Stimulated activated CD8-positive, alpha-beta memory T cell treated with anti-CD3 and anti-CD28 coated beads, Interleukin-4, amount 100 ng/mL, for 1 hour (primary cell): ENCODE measurements at places on chromosomes 6 and 20.
A peak's percentile ranks its signal among the peaks of the same experiment; 100 is the strongest.

GRCh38 chr6:56250266-56250665 lies 2.9 kb upstream of the COL21A1 start:
- no peak for DNase-seq

DNA sequence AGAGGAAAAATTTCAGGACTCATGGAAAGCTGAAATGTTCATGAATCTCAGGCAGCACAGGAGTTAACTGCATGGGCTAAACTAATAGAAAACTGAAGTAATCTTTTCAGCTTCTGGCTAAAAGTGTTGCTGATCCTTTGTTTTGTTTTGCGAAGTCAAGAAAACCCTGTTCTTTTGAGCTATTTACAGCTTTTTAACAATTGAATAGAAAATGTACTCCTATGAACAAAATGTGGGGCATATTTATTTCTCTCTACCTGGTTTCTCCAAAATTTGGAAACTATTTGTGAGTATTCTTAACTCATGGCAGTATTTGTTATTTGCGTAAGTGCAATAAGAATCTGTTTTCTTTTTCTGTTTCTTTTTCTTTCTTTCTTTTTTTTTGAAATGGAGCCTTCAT lies 818.8 kb upstream of the CITED2 start:
- no peak for DNase-seq

DNA sequence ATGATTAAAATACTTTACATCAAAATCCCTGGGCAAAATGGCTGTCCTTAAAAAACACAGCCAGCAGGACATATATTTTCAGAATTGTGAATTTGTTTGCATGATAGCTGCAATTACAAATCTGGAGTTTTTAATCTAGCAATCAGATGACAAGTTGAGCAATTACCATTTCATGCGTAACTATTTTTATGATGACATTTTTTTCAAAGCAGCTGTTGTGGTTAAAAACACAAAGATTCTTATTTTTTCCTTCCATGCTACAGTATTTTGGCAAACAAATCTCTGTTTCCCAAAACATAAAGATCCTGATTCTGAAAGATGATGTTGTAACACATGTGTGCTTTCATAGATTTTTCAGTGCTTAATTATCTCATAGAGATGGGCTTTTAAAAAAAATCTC lies 90.2 kb downstream of the PHACTR1 start:
- DNase-seq = no peak

GRCh38 chr6:40276141-40276540 lies 311.0 kb downstream of the LRFN2 start:
- no peak for DNase-seq

DNA sequence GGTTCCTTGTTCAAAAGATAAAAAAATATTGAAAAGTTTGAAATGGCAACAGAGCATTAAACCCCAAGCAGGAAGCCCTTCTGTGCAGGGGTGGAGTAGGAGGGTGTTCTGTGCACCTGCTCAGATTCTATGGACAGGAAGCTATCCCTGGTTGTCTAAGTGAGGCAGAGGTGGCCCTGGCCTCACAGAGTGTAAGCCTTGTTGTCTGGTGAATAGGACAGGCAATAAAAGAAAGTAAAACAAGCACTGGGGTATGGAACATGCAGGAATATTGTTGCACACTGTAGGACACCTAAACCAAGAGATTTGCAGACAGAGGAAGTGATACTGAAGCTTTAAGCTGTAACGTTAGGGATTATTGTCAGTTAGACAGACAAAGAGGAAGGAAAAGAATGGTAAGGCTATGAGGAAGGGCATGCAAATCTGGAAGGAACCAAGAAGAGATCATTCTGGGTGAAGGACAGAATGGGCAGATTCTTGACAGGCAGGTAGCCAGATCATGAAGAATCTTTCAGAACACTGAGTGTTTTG lies 66.8 kb downstream of the TBC1D7 start:
- DNase-seq = no peak

DNA sequence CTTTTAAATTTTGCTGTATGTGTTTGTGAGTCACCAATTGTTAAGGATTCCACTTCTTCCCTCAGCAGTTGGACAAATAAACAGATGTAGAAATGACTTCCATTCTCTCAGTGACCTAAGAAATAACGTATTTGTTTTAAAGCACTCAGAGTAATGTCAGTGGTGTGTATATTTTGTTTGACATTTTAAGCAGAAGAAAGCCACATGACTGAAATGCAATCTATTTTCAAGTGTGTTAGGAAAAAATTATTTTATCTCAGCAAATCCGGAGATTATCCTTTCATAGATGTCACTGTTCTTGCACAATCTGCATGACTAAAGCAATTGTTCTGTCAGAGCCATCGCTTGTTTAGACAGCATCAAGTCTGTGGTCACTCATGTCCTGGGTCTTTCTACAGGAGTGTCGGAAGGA lies 77.1 kb downstream of the JAG1 start:
- DNase-seq = no peak

DNA sequence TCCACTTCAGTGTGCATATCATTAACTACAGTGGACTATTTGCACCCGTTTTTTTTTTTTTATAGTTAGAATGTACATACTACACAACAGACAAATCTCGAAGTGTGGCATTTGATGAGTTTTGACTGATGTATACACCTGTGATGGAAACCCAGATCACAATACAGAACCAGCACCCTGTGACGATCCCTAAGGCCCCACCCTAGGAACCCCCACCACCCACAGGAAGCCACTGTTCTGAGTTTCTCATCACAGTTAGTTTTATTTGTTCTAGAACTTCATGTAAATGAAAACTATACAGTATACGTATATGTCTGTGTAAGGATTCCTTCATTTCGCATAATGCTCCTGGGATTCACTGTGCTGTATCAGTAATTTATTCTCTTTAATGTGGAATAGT lies 102.8 kb downstream of the IRF4 start:
- DNase-seq = no peak

- no peak for DNase-seq
Measured at GRCh38 chr6:7758456-7758855, 32.6 kb downstream of the BMP6 start.

DNA sequence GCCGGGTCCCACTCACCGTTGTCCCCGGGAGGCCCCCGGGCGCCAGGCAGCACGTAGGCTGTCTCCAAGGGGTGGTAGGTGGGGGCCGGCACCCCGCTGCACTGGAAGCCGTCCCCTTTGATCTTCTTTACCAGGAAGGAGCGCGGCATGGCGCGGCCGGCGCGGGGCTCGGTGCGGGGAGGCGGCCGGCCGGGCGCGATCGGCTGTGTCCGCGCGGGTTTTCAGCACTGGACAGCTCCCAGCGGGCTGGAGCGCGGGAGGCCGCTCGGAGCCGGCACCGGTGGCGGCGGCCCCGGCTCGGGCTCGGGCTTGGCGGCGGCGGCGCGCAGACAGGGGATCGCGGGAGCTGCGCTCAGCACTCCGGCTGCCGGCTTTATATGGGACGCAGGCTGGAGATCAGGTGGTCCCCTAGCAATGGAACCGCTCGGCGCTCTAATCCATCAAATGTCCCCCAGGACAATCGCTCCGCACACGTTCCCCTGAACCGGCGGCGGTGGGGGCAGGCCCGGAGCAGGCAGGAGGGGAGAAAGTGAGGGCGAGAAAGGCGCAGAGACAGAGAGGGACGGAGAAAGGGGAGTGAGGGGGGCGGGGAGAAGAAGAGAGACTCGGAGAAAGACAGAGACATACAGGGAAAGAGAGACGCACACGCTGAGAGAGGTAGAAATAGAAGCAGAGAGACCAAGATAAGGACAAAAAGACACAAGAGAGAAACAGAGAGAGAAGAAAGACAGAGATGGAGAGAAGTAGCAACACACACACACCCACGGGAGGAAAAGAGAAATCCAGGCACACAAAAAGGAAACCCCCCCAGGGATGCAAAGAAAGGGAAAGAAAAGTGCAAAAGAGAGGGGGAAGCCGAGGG lies at the start of gene SCRT2:
TSS of gene SCRT2 (minus strand) at position 350 of the 862 bp plus-strand sequence. CDS start at position 149, 201 bp downstream.
- peak; percentile 34 for DNase-seq

GRCh38 chr20:52312132-52312729 lies 120.7 kb upstream of the ZFP64 start:
- DNase-seq = peak; percentile 6

- DNase-seq = no peak
Measured at GRCh38 chr6:82553863-82554531, 190.4 kb downstream of the TPBG start.

- no peak for DNase-seq
Measured at GRCh38 chr20:41004531-41005360, 23.9 kb upstream of the TOP1 start.

- no peak for DNase-seq
Measured at GRCh38 chr6:155399062-155399744, 56.4 kb downstream of the NOX3 start.

DNA sequence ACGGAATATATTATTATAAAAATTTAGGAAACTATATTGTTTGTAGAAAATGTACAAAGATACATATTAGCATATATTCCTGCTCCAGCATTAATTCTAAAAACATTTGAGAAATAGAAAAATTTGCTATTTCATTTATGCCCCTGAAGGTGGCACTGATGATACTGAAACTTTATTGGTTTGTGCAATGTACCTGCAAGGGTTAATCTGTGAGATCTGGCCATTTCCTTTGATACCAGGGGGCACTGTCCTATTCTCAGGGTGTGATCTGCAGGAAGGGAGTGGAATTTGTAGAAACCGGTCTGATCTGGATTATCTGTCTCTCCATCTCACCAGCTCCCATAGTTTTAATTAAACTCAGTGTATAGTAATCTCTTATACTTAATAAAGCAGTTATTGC lies 625.1 kb upstream of the IMPG1 start:
- DNase-seq = no peak

DNA sequence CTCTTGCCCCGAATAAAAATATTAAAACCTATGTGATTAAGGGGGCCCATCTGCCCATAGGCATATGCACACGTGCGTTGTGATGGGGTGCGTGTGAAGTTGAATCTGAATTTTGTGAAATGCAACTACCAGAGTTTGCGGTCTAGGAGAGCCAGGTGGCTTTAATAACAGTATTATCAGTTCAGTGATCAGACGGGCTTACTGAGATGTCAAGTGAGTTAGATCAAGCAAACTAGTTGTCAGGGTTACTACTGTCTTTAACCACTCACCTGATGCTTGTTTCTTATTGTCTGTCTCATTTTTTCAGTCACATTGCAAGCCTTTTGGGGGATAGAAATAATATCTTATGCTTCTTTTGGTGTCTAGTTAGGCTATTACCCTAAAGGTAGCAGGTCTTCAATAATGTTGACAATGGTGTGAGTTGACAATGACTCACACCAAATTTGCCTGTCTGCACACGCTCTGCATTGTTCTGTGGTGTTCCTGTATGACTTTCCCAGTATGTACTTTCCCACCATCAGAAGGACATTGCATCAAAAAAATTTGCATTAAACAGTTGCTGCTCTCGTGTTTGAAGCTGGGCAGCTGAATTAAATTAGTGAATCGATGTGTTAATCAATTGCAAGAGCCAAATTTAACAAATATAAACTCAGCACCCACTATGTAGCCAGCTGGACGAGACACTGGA lies 103.1 kb upstream of the NAA20 start:
- DNase-seq = no peak

DNA sequence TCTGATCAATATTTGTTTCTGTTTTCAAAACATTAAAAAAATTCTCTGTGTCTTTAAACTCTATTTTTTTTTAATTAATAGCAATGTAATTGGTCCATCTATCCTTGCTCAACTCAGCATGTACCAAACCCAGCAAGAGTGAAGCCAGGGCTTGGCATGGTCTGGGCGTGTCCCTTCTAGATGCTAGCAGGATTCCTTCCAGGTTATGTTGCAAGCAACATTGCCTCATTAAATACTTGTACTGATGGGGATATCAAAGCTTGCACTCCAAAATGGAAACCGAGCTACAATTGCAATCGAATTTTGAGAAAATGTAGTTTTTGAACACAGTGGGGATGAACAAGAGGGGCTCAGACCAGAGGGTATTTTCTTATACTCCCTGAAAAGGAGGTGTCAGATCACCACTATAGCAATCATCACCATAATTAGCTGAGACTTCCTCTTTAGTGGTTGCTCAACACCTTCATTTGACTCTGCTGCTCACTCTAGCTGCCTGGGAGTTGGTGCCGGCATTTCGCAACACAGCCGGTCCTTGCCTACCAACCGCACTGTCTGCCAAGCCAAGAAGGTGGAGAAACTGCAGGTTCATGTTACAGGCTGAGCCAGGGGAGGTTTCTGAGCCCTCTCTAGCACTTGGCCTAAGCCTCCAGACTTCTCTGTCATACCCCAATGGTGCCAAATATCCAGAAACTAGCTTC lies 67.8 kb upstream of the RALGAPA2 start:
- no peak for DNase-seq

- DNase-seq = no peak
Measured at GRCh38 chr20:9330151-9330550, 184.2 kb upstream of the LAMP5 start.

DNA sequence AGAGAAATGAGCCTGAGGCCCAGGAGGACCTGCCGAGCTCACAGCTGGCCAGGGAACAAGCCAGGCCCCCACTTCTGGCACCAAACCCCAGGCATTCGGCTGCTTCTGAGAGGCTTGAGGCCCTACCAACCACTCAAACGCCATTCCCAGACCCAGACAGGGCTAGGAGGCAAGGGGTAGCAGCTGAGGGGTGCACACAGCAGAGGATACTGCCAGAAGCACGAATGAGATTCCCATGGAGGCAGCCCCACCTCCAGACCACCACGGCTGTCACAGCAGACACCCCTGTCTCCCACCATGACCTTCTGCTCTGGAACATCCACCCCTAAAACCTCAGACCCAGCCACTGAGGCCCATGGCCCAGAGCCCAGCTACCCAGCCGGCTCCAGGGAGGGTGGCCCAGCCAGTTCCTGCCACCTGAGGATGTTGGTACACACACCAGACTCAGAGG lies 36.1 kb downstream of the NTSR1 start:
- no peak for DNase-seq

DNA sequence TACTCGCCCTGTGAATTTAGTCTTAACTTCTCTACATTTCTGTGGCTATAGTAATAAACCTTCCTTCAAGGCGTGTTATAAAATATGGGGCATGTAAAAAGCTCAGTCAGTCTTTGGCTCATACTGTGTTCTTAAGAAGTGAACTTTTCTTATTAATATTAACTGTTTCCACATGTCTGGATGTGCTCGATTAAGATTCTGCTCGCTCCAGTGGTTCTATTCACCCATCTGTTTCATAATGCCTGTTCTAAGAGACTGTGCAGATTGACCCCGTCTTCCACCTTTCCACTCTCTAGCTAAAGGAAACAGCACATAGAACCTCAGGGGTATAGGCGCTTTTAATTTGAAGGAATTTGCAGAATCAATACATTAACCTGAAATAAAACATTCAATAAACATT lies 99.9 kb downstream of the L3MBTL3 start:
- DNase-seq = no peak

GRCh38 chr20:37638527-37638926 lies 55.3 kb upstream of the CTNNBL1 start:
- DNase-seq = no peak

DNA sequence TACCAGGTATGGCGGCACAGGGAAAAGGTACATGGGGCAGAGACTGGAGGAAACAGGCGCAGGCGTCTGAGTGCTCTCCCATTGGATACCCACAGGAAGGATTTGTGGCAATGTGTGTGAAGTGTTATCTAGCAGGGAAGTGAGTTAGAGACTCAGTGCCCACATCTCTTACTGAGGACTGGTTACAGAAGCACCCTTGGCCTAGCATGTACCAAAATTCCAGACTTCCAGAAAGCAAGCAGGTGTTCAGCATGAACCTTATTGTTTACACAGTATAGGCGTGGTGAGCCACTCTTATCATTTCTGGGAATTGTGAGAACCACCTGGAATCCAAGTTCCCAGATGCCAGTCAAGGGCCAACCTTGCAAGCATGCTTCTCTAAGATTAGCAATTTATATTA lies 14.2 kb downstream of the MANBAL start:
- DNase-seq = no peak

GRCh38 chr6:8736156-8736895 lies 301.0 kb upstream of the SLC35B3 start:
- DNase-seq = no peak
